ENCODE measurements at places on chromosomes 5 and 9.
A peak's percentile ranks its signal among the peaks of the same experiment; 100 is the strongest.

- no peak for DNase-seq
Observed at GRCh38 chr9:20402273-20402875, 219.9 kb downstream of the MLLT3 start.

- no peak for DNase-seq
Observed at GRCh38 chr9:126618585-126619360, 5.0 kb downstream of the LMX1B start.

GRCh38 chr5:157611571-157612476 is 36.2 kb upstream of the ADAM19 start:
- no peak for DNase-seq

DNA sequence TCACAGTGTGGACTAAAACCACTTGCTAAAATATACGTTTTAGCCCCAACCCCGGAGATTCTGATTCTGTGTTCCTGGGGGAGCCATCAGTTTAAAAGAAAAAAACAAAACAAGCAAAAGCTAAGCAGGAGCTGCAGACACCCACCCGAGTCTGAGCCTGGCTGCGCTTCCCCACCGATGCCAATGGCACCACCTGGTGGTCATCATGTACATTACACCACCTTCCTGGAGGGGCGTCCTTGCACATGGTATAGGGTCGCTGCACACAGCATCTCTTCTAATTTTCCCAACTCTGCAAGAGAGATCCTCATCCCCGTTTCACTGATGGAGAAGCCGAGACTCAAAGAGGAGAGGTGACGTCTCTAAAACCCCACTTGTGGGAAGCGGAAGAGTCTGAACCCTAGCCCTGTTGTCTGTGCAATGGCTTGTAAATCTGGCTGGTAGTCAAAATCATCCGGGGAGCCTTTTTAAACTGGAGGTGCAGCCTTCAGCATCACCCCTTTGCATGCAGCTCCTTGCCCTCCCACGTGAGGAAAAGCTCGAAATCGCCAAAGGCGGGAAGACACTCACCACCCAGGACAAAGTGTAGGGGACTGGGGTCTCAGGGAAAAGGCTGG is 23.1 kb upstream of the CNOT6 start:
- peak; percentile 35 for DNase-seq

GRCh38 chr5:20229303-20230005 is 241.5 kb upstream of the CDH18 start:
- DNase-seq = no peak

DNA sequence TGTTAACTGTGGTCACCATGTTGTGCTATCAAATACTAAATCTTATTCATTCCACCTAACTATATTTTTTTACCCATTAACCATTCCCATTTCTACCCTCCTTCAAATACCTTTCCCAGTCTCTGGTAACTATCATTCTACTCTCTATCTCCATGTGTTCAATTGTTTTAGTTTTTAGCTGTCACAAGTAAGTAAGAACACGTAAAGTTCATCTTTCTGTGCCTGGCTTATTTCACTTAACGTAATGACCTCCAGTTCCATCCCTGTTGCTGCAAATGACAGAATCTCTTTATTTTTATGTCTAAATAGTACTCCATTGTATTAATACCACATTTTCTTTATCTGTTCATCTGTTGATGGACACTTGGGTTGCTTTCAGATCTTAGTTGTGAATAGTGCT is 485.1 kb upstream of the CD180 start:
- DNase-seq = no peak

GRCh38 chr5:121628783-121629182 is 222.9 kb upstream of the FTMT start:
- no peak for DNase-seq

DNA sequence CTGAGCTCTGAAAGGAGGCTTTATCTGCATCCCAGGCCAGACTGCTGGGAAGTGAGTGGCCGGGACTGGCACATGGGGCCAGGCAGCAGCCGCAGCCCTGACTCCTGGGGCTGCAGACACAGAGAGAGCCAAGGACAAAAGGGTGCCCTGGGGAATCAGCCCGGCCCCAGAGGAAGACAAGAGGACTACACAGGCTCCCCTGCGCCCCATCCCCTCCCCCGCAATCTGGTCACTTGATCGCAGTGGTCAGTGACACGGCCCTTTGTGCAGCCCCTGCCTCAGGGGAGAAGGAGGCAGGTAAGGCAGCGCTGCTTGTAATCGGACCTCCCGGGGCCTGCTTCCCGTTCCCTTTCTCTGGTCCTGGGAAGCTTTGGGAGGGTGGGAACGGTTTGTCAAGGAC is 55.5 kb upstream of the FUBP3 start:
- no peak for DNase-seq

DNA sequence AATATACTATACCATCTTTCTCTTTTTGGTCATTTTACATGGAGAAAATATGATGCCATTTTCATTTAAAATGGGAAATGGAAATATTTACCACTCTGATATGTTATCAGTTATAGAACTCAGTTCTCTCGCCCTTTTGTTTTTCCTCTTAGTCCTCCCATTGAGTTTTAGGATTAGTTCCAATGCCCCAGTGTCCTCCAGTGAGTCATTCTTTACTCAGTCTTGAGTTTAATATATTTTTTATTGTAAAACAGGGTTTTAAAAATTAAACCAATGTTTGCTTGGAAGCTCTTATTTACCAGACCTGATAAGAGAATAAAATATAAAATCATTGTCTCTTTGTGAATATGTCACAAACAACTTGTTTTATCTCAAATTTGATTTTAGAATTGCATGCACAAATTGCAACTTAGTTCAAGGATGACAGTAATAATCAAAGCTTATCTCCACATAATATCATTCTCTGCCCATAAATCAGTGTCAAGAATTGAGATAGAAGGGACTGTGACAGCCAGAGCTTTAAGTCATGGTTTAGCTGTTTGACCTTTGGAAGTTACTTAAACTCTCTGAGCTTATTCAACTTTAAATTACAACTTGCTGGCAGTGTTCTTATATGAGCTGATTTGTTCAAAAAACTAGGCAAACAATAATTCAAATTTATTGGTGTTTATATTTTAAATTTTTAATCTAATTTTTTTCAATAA is 166.4 kb downstream of the PAM start:
- no peak for DNase-seq

- no peak for DNase-seq
Observed at GRCh38 chr5:51974834-51975233, 591.6 kb downstream of the ISL1 start.

DNA sequence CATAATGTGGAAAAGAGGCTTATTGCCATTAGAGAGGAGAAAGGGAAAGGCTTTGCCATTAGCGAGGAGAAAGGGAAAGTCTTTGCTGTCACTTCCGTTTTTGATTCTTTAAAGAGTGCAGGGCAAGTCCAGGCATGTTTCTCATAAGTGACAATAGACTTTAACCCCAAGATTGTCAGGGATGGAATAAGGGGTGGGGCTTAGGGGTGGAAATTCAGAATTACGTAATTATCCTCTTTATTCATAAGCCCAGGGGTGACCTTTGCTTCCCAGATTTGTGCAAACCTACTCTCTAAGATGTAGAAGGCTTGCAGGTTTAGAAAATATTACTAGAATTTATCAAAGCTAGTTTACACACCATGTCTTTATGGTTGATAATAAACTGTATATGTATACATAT is 2.3 kb upstream of the PLK2 start:
- DNase-seq = no peak

DNA sequence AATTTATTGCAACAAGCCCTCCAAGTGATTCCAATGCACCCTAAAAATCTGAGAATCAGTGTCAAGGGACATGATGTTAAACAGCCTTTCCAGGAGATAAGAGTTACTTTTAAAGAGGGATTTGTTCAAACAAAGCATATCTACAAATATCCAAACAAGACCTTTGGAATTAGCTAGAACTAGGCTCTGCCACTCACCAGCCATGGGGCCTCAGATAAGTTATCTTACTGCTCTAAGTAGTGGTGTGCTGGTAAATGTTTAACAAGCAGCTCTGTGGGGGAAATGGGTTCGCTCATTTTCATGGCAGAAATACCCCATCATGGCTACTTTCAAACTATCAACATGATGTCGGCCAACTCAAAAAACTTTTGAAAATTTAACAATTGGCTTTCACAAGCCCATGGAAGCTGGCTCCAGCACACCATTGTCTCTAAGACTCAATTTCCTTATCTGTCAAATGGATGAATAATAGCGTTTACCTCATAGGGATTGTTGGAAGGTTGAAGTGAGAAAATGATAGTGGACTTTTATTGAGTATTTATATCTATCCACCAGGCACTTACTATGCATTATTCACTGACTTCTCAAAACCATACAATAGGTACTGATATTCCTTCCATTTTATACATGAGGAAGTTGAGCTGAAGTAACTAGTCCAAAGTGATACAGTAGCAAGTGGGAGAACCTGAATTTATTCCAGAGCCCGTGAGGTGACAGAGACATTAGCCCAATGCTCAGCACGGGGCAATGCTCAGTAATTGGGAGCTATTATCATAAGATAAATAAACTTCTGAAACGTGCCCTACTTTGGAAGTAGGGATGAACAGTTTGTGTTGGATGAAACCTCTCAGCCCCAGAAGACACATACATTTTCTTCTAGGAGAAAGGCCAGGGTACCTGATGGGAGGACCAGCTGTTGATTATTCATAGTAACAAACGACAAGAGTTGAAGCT is 43.2 kb downstream of the SH3RF2 start:
- DNase-seq = no peak

- DNase-seq = no peak
Observed at GRCh38 chr5:8633696-8634095, 764.7 kb downstream of the MTRR start.

Data from stimulated activated CD4-positive, alpha-beta T cell treated with anti-CD3 and anti-CD28 coated beads, TNF-alpha, amount 100 ng/mL, for 24 hours (primary cell).